ENCODE measurements at places on chromosomes 3 and 15. TPM values are rescaled to one million over a fixed set of nuclear protein-coding genes. Genes with fewer than 3 reads are reported as not detected.

TUSC7 gene
- polyA plus RNA-seq: not detected

CP gene
- polyA plus RNA-seq: not detected

DNA sequence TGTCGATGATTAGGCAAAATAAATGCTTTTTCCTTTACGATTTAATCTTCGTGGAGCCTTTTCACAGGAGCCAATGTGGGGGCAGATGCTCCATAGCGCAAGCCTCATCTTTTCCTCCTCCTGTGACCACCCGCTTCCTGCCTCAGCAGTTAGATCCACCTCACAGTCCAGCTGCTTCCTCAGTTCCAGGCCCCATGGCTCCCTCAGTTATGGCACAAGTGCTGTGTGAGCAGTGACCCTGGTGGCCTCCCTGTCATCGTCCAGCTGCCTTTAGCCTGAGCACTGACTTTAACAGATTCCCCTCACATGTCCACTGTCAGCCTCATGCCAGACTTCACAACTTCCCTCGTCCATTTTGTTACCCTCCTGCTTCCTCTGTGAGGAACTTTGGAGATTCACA lies 424.6 kb upstream of the GBE1 start:
- H3K36me3 ChIP-seq: no peaks in the 10 kb centered on the region
- H3K27ac ChIP-seq: no peak overlapping the region
- H3K27me3 ChIP-seq: no peaks in the 10 kb centered on the region

TYRO3 gene
- 9.0 TPM for polyA plus RNA-seq

CCR2 gene
- 0.02 TPM for polyA plus RNA-seq

IFT122 gene
- polyA plus RNA-seq: 6.2 TPM

DNA sequence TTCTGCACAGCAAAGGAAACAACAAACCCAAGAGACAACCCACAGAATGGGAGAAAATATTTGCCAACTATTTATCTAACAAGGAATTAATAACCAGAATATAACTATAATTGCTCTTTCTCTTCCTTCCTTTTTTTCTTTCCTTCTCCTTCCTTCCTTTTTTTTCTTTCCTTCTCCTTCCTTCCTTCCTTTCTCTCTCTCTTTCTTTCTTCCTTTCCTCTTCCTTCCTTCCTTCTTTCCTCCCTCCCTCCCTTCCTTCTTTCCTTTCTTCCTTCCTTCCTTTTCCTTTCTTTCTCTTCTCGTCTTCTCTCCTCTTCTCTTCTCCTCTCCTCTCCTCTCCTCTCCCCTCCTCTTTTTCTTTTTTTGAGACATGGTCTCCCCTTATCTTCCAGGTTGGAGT lies 345.4 kb upstream of the ARRDC4 start:
- no peak overlapping the region for H3K27ac ChIP-seq
- no peaks in the 10 kb centered on the region for H3K4me1 ChIP-seq
- DNase-seq: no peak
- no peak overlapping the region for H3K4me3 ChIP-seq

Measured in keratinocyte (primary cell).